ENCODE measurements at places on chromosomes 16 and 17.

GRCh38 chr16:19936441-19936840 is 51.8 kb upstream of the GPRC5B start:
- DNase-seq: no peak

DNA sequence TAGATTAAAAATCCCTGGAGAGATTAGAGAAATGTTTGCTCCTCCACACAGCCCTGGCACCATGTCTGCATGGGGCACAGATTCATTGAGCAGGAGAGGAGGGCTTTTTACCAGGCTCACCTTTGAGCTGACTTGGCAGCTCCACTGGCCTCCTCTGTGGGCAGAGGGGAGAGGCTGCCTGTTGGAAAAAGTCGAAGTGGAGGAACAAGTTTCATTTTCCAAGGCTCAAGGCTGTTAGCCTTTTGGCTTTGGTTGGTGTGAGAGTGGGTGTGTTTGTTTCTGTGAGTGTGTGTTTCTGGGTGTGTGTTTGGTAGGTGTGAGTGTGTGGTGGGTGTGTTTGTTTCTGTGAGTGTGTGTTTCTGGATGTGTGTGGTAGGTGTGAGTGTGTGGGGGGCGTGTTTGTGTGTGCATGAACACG is 5.6 kb downstream of the TMEM238L start:
- no peak for DNase-seq

- no peak for DNase-seq
These were observed 24.6 kb downstream of the C16orf90 start for GRCh38 chr16:3470723-3471122.

DNA sequence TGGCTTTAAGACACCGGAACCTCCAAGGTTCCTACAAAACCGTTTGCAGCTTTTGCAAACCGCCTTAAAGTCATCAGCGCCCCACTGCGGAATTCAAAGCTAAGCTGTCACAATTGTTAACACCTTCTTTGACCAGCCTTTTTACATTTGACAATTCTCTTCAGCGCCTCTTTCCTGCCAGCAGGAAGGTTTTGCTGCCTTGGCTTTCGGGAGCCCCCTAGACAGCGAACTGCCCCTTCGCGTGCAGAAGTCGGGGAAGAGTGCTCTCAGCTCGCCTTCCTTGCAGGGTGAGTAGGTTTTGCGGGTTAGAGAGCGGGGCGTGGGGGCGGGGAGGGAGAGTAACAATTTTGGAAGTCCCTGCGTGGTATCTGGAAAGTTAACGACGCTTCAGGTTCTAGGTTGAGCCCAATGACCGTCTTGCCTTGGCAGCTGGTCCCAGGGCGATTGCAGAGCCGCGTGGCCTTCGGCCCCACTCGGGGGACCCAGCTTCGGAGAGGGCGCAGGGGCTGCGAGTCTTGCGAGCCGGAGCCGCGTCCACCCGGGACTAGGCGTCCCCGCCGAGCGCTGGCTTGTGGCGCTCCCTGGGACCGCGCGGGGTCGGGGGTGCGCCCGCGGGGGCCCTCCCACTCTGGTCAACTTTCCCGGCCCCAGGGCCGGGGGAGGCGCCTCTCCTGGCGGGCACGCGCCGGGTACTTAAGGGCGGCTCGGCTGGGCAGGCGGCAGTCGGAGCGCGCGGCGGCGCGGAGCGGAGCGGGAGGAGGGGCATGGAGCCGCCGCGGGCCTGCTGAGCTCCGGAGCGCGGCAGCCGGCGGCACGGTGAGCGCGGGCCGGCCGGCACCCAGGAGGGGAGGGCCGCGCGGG is at the start of gene HAS3:
Gene HAS3 (plus strand): TSS at position 153 of the 861 bp plus-strand sequence. CDS start 3,743 bp downstream, outside the sequence.
- DNase-seq: peak; percentile 58

- no peak for DNase-seq
These were observed 21.9 kb downstream of the CMIP start for GRCh38 chr16:81466356-81466980.
